ENCODE measurements at places on chromosomes 12 and 14. TPM values are rescaled to one million over a fixed set of nuclear protein-coding genes. Genes with fewer than 3 reads are reported as not detected.

Gene LMNTD1
- total RNA-seq: not detected

- H3K27me3 ChIP-seq: no peaks in the 10 kb centered on the region
- H3K4me1 ChIP-seq: no peaks in the 10 kb centered on the region
- H3K27ac ChIP-seq: no peak overlapping the region
- no peak for DNase-seq
- no peak overlapping the region for H3K4me3 ChIP-seq
Observed at GRCh38 chr12:95126076-95126475, 52.7 kb upstream of the NR2C1 start.

DNA sequence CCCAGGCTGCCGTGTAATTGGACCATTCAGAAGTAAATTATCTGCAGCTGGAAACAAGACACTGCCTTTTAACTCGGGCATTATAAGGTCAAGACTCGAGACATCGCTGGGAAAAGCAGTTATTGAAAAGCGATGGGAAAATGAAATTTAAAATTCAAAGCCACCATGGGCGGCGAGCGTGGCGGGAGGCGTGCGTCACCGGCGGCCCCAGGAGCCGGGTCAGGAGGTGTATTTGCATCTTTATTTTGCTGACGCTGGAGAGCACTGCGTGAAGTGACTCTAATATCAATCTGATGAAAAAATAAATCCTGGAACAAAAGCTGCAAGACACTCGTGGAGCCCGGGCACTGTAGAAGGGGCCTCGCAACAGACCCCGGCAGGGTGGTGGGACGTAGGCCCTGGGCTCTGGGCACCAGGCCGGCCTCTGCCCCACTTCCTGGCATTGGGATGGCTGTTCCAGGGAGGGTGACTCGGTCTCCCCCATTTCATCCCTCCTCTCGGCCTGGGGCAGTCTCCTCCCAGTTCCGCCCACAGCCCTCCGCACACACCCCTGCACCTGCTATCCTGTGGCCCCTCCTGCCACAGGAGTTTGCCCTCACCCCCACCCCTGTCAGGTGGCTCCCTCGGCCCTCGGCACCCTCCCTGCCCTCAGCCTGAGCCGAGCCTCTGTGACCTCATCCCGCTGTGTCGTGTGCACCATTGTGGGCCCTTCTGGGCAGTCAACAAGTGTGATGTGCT lies 196.2 kb downstream of the KIF26A start:
- no peak overlapping the region for H3K27ac ChIP-seq
- H3K36me3 ChIP-seq: no peaks in the 10 kb centered on the region
- no peaks in the 10 kb centered on the region for H3K4me1 ChIP-seq
- H3K27me3 ChIP-seq: no peaks in the 10 kb centered on the region
- no peak for DNase-seq

DNA sequence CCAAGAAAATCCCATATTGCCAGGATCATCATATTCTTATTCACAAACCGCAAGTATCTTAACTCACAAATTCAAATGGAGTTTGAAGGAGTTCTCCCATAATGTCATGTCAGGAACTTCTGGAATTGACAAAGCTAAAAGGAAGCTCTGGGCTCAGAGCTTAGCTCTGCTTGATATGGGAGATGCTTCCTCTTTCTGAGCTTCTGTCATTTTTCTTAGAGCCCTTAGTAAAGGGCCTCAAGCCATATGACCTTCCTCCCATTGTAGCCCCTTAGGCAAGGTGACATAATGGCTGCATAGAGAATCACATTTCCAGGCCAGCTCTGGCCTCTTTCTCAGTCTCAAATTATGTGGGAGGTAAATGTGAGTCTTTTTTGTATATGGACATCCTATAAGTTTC lies 40.9 kb downstream of the SLC4A8 start:
- H3K27ac ChIP-seq: no peak overlapping the region
- H3K27me3 ChIP-seq: no peaks in the 10 kb centered on the region
- no peak overlapping the region for H3K4me3 ChIP-seq
- H3K36me3 ChIP-seq: no peaks in the 10 kb centered on the region
- DNase-seq: no peak

Gene GPATCH2L
- total RNA-seq: 93.0 TPM
